ENCODE measurements at places on chromosomes 3 and 15.

DNA sequence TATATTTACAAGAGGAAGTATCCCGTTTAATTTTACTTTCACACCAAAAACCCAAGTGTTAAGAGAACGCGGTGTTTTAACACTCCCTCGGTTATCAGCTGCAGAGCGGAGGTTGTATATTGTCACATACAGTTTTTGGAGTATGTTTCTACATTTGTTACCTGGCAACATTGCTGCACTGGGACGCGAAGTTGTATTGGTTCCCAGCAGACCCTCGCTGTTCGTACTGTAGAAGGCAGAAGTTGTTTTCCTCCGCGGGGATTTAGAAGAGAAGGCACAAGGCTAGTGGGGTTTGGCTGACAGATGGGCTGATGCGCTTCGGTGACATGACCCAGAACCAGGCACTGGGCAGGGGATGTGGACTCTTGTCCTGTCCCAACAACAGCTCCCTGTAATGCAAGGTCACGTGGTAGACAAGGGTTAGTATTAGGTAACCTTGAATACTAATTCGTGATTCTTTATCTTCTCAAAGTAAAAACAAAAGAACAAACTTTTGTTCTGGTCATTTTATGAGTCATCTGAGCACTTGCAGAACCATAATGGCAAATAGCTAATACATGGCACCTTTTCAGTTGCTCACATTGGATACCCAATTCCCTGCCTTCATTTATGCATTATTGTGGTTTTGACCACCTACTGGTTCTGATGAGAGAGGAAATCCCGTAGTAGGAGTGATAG, 230.4 kb upstream of the BHLHE40 start:
- DNase-seq: peak; percentile 78

- DNase-seq: no peak
Observed at GRCh38 chr3:124845406-124845805, 41.8 kb downstream of the ITGB5 start.

- DNase-seq: no peak
Observed at GRCh38 chr3:13015286-13016082, 57.7 kb downstream of the IQSEC1 start.

GRCh38 chr15:58438956-58439355, 7.2 kb downstream of the LIPC start:
- peak; percentile 77 for DNase-seq

DNA sequence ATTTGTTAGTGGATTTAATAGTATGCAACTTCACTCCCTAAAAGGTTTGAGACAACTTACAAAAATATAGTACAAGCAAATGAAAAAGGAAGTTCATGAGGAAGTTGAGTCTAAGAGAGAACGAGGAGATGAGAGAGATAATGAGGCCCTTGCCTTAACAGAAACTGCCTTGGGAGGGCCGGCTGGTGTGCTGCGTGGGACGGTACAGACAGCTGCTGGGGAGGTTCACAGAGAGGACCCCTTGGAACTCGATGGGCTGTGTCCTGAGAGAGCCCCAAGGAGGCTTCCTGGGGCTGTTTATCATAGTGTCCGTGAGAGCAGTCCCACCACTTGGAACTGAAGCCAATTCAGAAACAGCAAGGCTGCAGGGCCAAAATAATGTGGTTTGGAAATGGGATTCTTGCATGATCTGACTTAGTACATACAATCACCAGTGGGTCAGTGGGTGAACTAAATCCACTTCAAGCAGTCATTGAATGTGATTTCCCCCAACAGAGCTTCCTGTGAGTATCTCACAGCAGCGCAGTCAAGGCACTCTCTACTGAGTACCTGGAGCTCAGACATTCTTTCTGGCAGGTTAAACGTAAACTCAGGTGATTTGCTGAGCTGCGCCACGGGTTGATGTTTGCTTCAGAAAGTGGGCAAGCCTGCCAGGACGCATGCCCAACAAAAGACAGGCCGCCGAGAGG, 90.8 kb downstream of the CRTC3 start:
- no peak for DNase-seq

GRCh38 chr3:52218937-52219650, 6.4 kb downstream of the TLR9 start:
- DNase-seq: no peak

- no peak for DNase-seq
Observed at GRCh38 chr15:35705884-35706585, 160.1 kb upstream of the DPH6 start.
